ENCODE measurements at places on chromosomes 5 and 9.

DNA sequence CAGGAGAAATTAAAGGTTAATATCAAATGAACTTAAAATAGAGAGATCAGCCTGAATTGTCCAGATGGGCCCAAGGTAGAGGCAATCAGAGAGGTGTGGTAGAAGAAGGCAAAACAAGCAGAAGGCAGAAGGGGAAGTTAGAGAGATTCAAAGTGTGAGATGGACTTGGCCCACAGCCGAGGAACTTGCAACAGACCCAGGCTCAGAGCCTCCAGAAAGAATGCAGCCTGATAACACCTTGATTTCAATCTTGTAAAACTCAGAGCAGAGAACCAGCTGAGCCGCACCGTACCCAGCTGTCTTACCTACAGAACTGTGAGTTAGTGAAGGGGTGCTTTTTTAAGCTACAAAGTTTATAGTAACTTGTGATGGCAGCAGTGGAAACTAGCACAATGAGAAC is 190.9 kb downstream of the RFK start:
- DNase-seq: no peak

DNA sequence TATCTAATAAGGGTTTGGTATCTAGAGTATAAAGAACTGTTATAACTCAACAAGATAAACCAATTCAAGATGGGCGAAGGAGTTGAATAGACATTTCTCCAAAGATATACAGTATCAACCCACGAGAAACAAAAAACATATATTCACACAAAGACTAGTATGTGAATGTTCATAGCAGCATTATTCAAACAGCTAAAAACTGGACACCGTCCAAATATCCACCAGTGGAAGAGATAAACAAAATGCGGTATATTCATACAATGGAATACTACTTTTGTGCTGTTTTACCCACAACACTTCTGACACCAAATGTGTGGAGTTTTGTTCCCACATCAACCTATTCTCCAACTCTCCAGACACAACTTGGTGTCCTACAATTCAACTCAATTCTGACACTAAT is 33.1 kb downstream of the EGR1 start:
- no peak for DNase-seq

DNA sequence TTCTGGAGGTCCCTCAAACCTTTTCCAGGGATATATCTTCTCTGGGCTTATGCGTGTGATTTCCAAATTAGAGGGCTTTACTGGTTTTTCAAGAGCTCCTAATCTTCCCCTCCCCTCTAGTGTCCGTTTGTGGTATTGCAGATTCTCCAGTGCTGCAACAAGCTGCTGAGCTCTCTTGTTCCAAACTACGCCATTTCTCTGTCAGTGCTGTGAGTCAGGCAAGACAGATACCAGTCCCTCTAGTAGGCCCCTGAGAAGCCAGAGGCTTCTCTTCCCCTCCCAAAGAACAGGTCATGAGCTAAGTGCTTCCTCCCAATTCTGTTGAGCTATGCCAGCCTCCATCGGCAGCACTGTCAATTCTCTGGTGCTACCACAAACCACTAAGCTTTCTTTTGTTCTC is 149.5 kb downstream of the FANCC start:
- peak; percentile 65 for DNase-seq

- no peak for DNase-seq
These were observed 11.5 kb downstream of the UGT3A1 start for GRCh38 chr5:35979715-35980114.

- DNase-seq: no peak
These were observed 114.6 kb upstream of the SPOCK1 start for GRCh38 chr5:137613554-137614265.

- DNase-seq: no peak
These were observed 92.5 kb upstream of the ZNF366 start for GRCh38 chr5:72599519-72600370.

DNA sequence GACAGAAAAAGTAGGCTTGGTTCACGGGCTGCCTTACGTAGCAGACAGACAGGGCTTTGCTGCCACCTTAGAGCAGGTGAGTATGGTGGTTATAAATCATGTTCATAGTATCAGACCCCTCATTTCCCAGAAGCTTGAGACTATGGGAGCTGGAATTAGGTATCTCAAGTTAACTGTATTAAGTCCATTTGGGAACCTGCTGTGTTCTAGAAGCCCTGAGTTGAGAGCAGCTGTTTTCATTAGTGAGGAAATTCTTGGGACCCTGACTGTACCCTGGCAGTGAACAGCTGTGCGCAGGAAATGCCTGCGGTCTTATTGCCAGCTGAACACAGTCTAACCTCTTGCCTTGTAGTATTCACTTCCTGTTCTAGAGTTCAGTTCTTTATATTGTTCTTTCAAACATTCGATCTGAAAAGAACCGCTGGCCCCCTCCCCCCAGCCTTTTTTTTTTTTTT is 29.8 kb downstream of the UGCG start:
- no peak for DNase-seq

GRCh38 chr9:7315746-7316145 is 483.8 kb downstream of the DMAC1 start:
- DNase-seq: no peak

DNA sequence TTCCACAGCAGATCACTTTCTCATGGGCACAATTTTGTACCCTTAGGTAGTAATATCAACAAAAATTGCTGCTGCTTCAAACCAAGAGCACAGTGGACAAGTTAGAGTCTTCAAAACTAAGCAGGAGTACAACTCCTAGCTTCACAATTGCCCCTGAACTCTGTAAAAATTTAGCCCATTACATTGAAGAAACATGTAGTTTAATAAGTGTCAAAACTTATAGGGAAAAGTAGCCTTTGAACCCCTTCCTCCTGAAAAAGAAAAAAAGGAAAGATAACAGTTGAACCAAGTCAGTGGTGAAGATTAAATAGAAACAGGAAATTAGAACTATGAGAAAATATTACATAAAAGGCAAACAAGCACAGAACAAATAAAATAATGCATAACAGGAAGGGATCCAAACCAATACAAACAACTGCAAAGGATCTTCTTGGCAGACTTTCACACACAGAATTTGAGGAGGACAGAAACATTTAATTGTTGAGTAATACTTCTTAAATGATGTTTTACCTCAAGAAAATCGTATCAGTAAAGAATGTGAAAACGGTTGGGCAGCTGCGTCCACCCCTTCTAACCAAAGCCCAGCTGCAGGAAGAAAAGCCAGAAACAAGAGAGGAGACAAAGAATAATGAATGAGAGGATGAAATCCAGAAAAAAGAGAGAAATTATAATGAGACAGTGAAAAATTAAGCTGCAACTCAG is 636.0 kb downstream of the NR2F1-AS1 start:
- DNase-seq: no peak

- DNase-seq: no peak
These were observed 5.6 kb upstream of the PURA start for GRCh38 chr5:140108093-140109017.

DNA sequence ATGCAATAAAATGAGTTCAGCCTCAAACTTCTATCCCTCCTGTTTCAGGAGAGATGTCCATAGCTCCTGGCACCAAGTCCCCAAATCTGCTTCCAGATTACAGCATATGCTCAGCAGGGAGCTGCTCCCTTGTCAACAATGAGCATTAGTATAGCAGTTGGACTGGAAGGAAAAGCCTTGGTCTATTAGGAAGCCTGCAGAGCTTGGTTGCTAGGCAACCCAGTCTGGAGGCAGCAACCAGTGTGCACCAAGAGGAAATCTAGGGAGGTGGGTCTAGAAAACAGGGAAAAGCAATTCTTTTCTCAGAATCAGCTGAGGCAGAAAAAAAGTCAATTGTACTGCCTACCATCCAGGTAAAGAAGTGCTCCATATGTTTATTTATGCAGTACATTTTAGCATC is 229.5 kb upstream of the NMUR2 start:
- DNase-seq: no peak

GRCh38 chr5:20636686-20637085 is 648.7 kb upstream of the CDH18 start:
- DNase-seq: no peak

GRCh38 chr5:135159626-135160025 is 125.6 kb upstream of the PITX1 start:
- no peak for DNase-seq

- DNase-seq: no peak
These were observed 356.8 kb downstream of the EFNA5 start for GRCh38 chr5:107313921-107314320.

DNA sequence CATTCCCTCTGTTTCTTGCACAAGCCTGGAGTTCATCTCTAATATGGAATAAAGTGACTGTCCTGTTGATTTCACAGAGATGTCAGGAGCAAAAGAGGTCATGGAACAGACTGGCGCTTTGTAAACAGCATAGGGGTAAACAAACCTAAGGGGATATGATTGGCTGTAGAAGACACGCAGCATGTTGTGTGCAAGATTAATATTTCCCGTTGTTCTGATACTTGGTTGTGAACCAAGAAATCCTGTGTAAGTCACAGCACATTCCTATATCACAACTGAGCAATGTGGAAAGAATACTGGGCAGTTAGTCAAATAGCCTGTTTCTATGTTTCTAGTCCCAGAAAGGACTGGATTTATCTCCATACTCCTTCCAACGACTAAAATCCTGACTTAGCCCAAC is 3.2 kb downstream of the ADAMTS12 start:
- DNase-seq: no peak

DNA sequence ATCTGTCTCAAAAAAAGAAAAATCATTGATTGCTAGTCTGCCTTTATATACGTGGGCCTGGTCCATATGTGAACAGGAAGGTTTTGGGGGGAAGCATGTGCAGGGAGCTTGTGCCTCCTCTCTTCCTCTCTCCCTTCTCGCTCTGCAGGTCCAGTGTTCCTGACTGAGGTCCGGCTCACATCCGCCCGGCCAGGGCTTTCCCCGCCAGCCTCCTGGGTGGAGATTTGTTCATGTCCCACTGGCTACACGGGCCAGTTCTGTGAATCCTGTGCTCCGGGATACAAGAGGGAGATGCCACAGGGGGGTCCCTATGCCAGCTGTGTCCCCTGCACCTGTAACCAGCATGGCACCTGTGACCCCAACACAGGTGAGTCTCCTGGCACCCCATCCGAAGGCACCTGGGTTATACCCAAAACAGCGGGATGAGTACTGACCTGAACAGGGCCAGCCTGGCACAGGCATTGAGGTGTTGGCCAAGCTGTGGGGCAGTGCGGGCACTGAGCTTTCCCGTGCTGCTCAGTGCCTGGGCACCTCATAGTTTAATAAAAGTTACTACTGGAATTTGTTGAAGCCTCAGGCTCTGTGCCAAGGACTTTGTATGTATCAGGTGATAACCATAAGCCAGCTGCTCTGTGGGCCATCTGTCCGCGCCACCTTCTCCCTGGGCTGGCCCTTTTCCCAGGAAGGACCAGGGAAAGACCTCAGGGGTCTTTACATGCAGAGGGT is 39.4 kb upstream of the AIF1L start:
- DNase-seq: no peak

DNA sequence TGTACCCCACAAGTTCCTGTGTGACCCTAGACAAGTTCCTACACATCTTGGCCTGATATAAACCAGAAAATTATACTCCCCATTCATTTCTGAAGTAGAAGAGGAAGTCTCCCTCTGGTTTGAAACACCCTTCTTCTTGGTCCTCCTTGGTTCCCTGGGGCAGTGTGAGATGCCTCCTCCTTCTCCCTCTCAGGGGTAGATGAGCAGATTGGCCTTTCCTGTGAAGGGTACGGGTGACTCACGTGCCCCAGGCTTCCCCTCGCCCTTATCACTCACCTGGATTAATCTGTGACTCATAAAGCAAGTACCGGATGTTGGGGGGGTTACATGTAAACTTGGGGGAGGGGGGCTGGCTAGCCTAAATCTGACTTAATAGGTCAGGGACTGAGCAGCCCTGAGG is 11.1 kb upstream of the AQP3 start:
- no peak for DNase-seq

DNA sequence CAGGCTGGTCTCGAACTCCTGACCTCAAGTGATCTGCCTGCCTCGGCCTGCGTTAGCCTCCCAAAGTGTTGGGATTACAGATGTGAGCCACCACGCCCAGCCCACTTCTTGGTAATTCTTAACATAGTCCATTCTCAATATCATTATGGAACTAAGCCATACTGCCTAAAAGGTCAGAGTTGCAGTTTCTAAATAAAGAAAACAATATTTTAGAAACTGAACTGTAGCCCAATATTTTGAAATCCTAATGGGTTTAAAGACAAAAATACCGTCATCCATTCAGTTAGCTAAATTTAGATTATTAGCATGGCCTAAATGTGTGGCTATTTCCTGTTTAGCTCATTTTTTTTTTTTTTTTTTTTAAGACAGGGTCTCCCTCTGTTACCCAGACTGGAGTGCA is 99.5 kb downstream of the USP20 start:
- DNase-seq: no peak

- DNase-seq: no peak
These were observed 30.0 kb upstream of the TRIO start for GRCh38 chr5:14112998-14113652.

DNA sequence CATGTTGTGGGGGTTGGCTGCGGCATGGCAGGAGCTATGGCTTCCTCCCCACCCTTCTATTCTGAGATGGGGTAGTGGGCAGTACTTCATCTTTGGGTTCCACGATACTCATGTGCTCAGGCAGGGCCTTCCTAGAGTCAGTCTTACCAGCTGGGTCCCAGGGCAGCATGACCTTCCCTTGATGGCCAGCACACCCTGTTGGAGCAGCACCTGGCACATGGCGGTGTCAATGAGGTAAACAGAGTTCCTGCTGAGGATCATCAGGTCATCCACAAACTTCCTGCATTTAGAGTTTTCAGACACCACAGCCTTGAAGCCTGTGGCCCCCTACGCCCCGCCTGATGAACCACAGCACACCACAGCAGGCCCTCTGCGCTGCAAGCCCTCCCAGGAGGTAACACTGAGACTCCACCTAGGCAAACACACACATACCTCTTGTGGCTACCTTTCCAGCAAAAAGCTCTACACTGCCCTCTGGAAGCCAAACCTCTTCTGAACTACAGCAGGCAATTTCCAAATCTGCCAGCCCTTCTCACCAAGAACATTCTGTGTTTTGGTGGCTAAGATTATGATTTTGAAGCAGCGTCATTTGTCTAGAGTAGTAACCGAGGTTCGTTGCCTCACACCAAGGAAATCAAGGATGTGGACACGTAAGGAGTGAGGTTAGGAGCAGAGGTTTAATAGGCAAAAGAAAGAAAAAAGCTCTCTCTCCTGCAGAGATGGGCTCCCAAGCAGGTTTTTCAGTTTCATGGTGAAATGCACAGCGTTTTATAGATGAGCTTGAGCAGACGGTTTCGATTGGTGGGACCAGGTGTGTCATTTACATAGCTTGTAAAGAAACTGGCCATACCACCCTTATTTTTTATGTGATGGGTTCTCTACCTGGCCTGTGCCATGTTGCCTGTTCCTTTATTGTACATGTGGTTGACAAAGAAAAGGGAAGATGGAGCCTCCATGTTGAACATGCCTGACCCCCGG is 20.3 kb upstream of the TMEM174 start:
- no peak for DNase-seq

DNA sequence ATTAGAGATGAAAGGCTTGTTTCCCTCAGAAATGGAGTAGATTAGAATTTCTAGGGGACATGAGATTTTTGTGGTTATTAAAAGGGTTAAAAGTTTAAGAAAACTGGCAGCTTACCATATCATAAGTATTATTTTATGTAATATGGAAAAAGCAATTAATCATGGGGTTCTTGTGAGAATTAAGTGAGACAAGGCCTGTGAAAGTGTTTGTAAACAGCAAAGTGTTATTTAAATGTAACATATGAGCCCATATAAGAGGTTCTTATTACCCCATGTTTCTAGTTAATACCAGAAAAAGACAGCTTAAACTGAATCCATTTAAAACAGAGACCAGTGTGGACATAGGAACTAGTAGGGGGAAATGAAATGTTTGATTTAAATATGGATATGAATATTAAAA is 241.1 kb upstream of the PIK3R1 start:
- no peak for DNase-seq
